ENCODE measurements at places on chromosomes 7 and 10.

DNA sequence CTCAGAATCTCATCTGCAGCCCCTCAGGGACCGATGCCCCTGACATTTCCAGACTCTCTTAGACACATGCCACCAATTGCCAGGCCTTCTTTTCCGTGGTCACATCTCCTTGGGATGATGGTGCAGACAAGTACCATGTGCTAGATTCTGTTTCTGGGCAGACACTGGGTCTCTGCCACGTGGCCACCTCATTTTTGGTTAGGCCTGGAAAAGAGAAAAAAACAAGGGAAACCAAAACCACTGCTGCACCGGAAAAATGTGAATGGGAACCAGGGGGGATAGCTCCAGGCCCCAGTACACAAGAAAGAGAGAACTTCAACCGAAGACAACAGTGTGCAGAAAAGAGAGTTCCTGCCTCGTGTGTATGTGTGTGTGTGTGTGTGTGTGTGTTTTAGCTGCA is 23.0 kb upstream of the MXI1 start:
- no peak for DNase-seq

DNA sequence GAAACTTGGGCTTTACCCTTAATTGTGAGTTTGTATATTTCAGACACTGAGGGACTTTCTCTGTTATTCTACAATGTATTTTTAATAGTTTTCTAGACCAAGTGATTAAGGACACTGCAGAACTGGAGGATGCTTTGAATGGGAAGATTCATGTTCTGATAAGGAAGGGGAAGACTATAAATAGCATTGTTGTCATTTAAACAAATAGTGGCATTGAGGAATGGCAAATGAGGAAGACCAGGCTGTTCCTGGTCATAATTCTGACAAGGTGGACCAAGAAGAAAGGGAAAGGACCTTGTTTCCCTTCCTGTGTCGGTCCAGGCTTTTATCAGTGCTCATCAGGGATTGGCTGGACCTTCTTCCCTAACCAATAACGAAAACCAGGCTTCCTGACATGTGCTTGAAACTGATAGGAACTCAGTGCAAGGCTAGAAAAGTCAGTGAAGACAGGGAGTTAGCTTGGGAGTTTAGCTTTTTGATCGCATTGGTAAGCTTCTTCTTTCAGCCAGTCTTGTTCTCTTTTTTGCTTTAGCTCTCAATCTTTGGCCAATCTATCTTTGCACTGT is 116.2 kb downstream of the ITGA8 start:
- no peak for DNase-seq

- DNase-seq: no peak
Measured at GRCh38 chr10:65945061-65945460, 980.8 kb upstream of the LRRTM3 start.

GRCh38 chr10:112744181-112745096 is 205.6 kb upstream of the TCF7L2 start:
- no peak for DNase-seq

GRCh38 chr10:5669604-5670003 is 3.2 kb upstream of the ASB13 start:
- no peak for DNase-seq
